ENCODE measurements at places on chromosomes 7 and 10.

DNA sequence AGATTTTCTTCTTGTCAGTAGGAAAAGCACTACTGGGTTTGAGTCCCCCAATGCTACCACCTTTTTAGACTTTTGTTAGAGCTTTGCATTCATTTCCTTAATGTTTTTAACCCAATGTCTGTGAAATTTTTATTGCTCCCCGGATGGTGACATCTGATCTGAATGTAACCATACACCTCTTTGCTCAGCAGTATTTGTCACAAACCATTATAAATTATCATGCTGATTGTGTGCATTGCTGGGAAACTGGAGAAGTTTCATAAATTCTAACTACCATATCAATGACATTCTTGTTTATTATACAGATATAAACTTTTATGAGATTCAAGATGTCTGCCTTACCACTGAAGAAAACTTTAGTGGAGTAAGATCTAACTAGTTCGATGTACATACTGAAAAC, 8.5 kb downstream of the NRP1 start:
- no peak for DNase-seq

- DNase-seq = no peak
These were observed 18.1 kb downstream of the ANKRD16 start for GRCh38 chr10:5871596-5871995.

GRCh38 chr7:101234636-101235035, 3.0 kb downstream of the CLDN15 start:
- no peak for DNase-seq

- DNase-seq = no peak
These were observed 333.8 kb downstream of the CXCL12 start for GRCh38 chr10:44051091-44051490.

DNA sequence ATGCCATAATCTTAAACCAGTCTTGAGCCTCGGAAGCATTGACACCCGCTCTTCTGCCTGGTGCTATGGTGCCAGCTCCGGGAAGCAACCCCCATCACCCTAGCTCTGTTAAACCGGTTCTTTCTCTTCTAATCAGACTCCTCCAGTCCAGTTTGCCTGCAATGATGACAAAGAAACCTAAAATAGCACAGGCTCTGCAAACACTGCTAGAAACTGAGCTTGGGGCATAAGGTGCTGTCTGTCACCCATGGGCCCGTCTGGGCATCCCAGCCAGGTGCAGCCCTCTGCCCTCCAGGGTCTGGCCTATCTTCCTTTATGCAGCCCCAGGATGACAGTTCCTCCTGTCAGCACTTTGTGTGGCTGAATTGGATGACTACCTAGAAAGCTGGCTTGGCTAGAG, 14.2 kb upstream of the CAMK2G start:
- no peak for DNase-seq

- no peak for DNase-seq
These were observed 91.2 kb upstream of the KCNIP2 start for GRCh38 chr10:101934686-101935305.

Data from fibroblast of skin of scalp (primary cell).